Left lung (tissue), 14 donors: ENCODE measurements at places on chromosomes 1 and 21. TPM values are rescaled to one million over a fixed set of nuclear protein-coding genes. Genes with fewer than 3 reads are reported as not detected.

- H3K36me3 ChIP-seq, result no peaks in the 10 kb centered on the region
- DNase-seq, result peak; percentile 98
- H3K27ac ChIP-seq, result peak overlapping the region; percentile 89
- peaks cover 40% of the 10 kb centered on the region for H3K4me1 ChIP-seq
- H3K27me3 ChIP-seq, result no peaks in the 10 kb centered on the region
- peak overlapping the region; percentile 69 for H3K4me3 ChIP-seq
These were observed 1.3 kb upstream of the DNAJC16 start for GRCh38 chr1:15525050-15526020.

- peak; percentile 71 for DNase-seq
- no peak overlapping the region for H3K27ac ChIP-seq
- no peaks in the 10 kb centered on the region for H3K4me1 ChIP-seq
- no peaks in the 10 kb centered on the region for H3K27me3 ChIP-seq
- no peaks in the 10 kb centered on the region for H3K36me3 ChIP-seq
- H3K4me3 ChIP-seq, result no peak overlapping the region
These were observed 99.2 kb downstream of the CTH start for GRCh38 chr1:70509996-70510876.

DNA sequence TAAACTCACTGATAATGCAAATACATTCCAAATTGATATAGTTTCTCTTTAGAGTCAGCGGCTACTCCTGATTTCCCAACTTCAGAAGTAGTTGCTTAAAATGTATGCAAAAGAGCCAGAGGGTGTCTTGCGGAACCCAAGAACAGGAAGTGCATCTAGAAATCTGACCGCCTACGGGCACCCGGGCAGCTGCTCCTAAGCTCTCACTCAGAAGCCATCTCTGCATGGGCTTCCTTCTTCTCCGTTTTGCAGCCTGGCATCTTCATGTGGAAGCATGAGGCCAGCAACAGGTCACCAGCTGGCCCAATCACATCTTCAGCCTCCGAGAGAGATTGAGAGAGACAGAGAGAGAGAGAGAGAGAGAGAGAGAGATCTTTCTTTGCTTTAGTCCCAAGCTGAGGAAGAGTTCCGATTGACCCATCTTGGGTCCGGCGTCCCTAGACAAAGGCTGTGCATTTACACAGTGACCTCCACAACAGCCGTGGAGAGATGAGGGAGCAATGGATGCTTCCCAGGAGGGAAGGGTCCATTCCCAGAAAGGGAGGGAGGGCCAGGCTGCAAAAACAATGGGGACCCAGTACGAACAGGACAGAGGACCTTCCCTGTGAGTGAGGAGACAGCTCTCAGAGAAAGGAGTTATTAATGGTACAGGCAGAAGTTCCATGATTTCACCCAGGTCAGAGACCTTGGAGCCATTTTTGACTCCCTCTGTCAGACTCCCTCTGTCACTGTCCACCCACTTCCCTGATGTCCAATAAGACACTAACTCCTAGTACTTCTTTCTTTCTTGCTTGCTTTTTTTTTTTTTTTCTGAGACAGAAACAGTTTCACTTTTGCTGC, 28.2 kb upstream of the SLC30A1 start:
- peak overlapping the region; percentile 63 for H3K27ac ChIP-seq
- peaks cover 60% of the 10 kb centered on the region for H3K4me1 ChIP-seq
- H3K27me3 ChIP-seq, result no peaks in the 10 kb centered on the region
- no peaks in the 10 kb centered on the region for H3K36me3 ChIP-seq
- DNase-seq, result no peak
- H3K4me3 ChIP-seq, result no peak overlapping the region

Gene HCRTR1
- polyA plus RNA-seq, result 0.24 TPM

DNA sequence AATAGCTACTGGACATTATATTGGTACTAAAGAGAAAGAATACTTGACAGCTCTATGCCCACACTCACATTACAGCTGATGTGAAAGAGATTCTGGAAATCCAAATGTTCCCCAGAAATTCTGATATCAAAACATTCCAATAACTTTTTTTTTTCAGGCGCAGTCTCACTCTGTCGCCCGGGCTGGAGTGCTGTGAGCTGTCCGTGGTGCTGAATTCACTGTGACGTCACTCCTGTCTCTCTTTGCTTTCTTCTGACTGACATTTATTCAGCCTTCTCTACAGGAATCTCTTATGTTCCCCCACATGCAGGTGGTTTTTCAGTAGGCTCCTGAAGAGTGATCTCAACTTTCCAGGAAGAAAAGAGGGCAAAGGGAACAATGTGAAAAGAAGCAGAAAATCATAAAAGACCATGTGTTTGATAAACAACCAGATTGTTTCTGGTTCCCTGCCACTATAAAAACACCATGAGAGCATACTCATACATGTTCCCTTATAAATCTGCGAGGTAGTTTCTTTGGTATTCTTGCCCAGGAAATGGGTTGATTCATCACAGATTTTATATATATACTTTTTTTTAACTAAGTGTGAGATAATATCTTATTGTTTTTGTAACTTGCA, 6.2 kb downstream of the S100A7A start:
- H3K36me3 ChIP-seq, result no peaks in the 10 kb centered on the region
- no peaks in the 10 kb centered on the region for H3K27me3 ChIP-seq
- peak; percentile 81 for DNase-seq
- H3K4me3 ChIP-seq, result no peak overlapping the region
- H3K4me1 ChIP-seq, result no peaks in the 10 kb centered on the region
- H3K27ac ChIP-seq, result no peak overlapping the region

DNA sequence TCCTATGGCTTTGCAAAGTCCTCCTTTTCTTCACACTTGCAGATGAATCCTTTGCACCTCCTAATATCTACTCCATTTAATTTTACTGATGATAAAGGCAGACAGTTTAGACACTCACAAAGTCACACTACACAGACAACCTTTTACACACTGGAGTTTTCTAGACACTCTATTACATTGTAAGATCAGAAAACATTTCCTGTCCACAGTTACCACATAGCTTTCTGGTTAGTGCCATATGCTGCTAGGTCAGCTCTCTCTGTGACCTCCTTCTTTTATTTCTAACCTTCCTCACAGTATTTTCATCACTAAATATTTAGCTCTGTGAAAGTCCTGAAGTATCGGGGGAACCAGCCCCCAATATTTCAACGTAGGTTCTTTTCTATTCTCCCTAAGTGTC, 5.1 kb downstream of the SH2D1B start:
- no peaks in the 10 kb centered on the region for H3K36me3 ChIP-seq
- no peak overlapping the region for H3K4me3 ChIP-seq
- H3K27ac ChIP-seq, result no peak overlapping the region
- no peaks in the 10 kb centered on the region for H3K4me1 ChIP-seq

Gene NPR1
- 23.1 TPM for polyA plus RNA-seq

Gene HSD3B2
- polyA plus RNA-seq, result 0.18 TPM

GRCh38 chr1:234149217-234149616, 224.0 kb upstream of the COA6 start:
- H3K27me3 ChIP-seq, result peaks cover 18% of the 10 kb centered on the region
- DNase-seq, result no peak

DNA sequence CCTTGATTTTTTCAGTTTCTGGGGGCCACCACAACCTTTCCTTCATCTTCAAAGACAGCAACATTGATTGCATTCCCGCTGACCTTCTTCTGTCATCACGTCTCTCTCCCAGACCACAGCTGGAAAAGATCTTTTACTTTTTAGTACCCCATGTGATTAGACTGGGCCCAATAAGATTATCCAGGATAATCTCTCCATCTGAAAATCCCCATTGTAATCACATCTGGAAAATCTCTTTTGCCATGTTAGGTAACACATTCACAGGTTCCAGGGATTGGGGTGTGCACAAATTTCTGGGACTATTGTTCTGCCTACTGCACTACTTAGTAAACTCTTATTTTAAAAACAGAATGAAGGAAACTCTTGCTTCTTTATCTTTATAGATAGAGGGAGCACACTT, 47.1 kb upstream of the INSL5 start:
- H3K27ac ChIP-seq, result no peak overlapping the region
- no peaks in the 10 kb centered on the region for H3K36me3 ChIP-seq
- no peaks in the 10 kb centered on the region for H3K27me3 ChIP-seq
- no peak overlapping the region for H3K4me3 ChIP-seq

Gene PTPRF
- polyA plus RNA-seq, result 198 TPM

Gene DMBX1
- 0.07 TPM for polyA plus RNA-seq

Gene RPTN
- polyA plus RNA-seq, result not detected

Gene ARHGEF11
- polyA plus RNA-seq, result 39.4 TPM

DNA sequence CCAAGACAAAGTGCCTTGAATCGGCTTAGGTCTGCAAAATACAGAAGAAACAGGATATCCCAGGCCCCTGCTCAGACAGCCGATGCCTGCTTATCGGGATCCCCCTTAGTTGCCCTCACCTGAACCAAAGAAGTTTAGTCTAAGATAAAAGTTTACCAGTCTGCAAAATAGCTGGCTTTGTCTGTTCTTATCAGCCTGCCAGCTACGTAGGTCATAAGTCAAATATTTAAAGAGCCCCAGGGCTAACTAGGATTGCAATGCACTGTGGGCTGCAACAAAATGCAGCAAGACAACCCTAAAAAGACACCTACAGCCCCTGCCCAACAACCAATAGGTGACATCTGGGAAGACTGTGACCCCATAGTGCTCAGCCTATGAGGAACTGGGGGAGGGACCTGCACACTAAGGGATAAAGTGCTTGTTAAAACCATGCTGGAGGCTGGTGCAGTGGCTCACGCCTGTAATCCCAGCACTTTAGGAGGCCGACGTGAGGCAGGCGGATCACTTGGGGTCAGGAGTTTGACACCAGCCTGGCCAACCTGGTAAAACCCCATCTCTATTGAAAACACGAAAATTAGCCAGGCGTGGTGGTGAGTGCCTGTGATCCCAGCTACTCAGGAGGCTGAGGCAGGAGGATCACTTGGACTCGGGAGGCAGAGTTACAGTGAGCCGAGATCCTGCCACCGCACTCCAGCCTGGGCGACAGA, 27.4 kb downstream of the LRRC3 start:
- H3K4me3 ChIP-seq, result no peak overlapping the region
- H3K27ac ChIP-seq, result no peak overlapping the region
- no peaks in the 10 kb centered on the region for H3K27me3 ChIP-seq

Gene FCGR3A
- polyA plus RNA-seq, result 3.6 TPM

Gene C1orf210
- polyA plus RNA-seq, result 9.2 TPM

GRCh38 chr1:109383854-109384253, 13.9 kb downstream of the SORT1 start:
- no peaks in the 10 kb centered on the region for H3K36me3 ChIP-seq
- H3K27me3 ChIP-seq, result no peaks in the 10 kb centered on the region
- DNase-seq, result no peak
- peaks cover 13% of the 10 kb centered on the region for H3K4me1 ChIP-seq

DNA sequence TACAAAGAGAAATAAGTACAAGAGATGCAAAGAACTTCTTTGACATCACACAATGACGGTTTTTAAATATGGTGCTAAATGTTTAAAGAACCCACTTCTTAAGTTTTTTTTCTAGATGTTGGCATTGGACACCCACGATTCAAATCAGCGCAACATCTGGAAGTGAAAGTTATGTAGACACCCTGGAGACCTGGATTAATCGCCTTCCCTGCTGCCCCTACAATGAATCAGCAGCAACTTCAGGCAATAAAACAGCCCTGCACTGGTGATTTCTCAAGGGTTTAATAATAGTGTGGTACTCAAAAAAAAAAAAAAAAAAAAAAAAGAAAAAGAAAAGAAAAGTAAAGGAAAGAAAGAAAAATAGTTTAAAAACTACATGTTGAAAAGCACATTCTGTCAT, 248.3 kb downstream of the NUF2 start:
- H3K36me3 ChIP-seq, result no peaks in the 10 kb centered on the region
- no peaks in the 10 kb centered on the region for H3K27me3 ChIP-seq
- H3K4me1 ChIP-seq, result no peaks in the 10 kb centered on the region
- no peak for DNase-seq
- no peak overlapping the region for H3K27ac ChIP-seq

DNA sequence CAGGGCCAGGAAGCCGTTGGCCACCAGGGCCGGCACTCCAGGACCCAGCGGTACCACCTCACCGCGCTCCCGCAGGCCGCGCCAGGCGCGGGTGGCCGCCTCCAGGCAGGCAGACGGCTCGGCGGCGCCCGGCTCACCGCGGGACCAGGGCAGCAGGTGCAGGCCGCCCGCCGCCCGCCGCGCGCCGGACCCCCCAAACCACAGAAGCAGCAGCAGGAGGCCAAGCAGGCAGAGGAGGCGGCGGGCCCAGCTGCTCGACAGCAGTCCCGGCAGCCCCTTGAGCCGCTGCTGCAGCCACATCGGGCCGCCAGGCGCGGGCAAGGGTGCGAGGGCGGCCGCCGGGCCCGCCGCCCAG, 312 bp downstream of the KIAA2013 start:
- DNase-seq, result no peak
- peak overlapping the region; percentile 80 for H3K27ac ChIP-seq
- H3K27me3 ChIP-seq, result no peaks in the 10 kb centered on the region

DNA sequence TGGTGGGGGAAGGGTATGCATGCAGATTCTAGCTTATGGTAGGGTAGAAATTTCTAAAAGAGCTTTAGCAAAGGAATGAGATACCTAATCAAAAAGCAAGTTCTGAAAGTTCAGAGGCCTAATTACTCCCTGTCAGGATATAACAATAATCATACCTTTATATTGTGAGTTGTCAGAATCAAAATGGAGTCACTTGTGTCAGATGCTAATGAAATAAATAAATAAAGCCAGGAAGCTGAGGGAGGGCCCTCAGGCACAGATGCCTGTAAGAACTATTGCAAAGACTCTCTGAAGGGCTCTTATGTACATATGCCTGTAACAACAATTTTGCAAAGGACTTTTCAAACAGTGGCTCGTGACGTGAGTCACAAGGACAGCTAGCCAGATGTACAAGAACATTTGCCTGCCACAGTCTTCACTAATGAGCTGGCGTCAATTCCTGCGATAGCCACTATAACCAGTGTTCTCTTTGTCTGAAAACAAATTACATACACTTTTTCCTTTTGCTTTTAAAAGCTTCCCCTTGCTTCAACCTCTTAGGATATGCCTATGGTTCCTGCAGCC, 27.4 kb upstream of the DNASE2B start:
- H3K4me1 ChIP-seq, result peaks cover 11% of the 10 kb centered on the region
- no peaks in the 10 kb centered on the region for H3K27me3 ChIP-seq
- DNase-seq, result peak; percentile 56
- no peak overlapping the region for H3K4me3 ChIP-seq

- no peak for DNase-seq
- H3K36me3 ChIP-seq, result no peaks in the 10 kb centered on the region
- no peaks in the 10 kb centered on the region for H3K4me1 ChIP-seq
- no peak overlapping the region for H3K4me3 ChIP-seq
These were observed 3.8 kb downstream of the COLGALT2 start for GRCh38 chr1:184033711-184034167.

Gene NBPF11
- polyA plus RNA-seq, result 40.3 TPM

GRCh38 chr1:30106125-30106524, 617.3 kb downstream of the MATN1 start:
- H3K4me1 ChIP-seq, result no peaks in the 10 kb centered on the region
- no peak for DNase-seq
- H3K4me3 ChIP-seq, result no peak overlapping the region
- peaks cover 73% of the 10 kb centered on the region for H3K27me3 ChIP-seq
- no peak overlapping the region for H3K27ac ChIP-seq

- H3K27me3 ChIP-seq, result peaks cover 1% of the 10 kb centered on the region
- H3K4me1 ChIP-seq, result no peaks in the 10 kb centered on the region
- no peak overlapping the region for H3K4me3 ChIP-seq
- no peaks in the 10 kb centered on the region for H3K36me3 ChIP-seq
- no peak overlapping the region for H3K27ac ChIP-seq
- DNase-seq, result peak; percentile 40
These were observed 8.1 kb upstream of the INKA2 start for GRCh38 chr1:111747282-111747734.
